AG09309 (cell line): ENCODE measurements at places on chromosomes 16 and 17.

DNA sequence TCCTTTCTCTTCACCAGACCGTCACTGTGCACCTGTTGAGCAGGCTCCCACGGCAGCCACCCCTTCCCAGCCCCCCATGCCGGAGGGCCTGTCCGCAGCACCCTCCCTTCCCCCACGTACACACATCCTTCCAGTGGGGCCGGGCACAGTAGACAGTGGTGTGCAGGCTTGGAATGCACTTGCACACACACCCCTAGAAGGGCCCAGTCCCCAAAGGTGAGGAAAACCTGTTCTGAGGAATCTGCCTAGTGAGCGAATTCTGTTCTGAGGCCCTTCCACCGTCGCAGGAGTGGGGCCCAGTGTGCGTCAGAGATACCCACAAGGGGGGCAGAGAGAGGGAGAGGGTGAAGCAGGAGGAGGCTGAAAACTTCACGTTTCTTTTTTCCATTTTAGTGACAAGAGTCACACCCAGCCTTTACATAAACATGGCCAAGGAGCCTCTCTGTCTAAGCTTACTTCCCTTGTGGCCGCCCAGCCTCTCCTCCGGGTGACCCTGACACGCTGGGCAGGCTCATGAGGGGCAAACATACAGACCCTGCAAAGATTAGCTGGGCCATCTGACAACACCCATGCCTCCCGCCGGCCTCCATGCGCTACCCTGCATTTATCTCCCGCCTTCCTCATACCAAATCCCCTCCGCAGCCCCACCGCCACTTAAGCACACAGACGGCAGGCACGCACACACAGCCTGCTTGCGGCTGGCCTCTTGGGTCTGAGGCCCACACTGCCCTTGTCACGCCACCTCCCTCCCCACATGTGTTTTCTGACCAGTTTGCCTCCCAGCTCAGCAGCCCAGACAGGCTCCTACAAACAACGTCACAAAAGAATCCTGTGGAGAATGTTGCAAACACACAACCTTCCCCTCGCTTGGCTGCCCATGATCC, 1.8 kb downstream of the ZBTB4 start:
- DNase-seq: peak; percentile 86

- DNase-seq: no peak
Measured at GRCh38 chr17:66354981-66355380, 52.6 kb downstream of the PRKCA start.

DNA sequence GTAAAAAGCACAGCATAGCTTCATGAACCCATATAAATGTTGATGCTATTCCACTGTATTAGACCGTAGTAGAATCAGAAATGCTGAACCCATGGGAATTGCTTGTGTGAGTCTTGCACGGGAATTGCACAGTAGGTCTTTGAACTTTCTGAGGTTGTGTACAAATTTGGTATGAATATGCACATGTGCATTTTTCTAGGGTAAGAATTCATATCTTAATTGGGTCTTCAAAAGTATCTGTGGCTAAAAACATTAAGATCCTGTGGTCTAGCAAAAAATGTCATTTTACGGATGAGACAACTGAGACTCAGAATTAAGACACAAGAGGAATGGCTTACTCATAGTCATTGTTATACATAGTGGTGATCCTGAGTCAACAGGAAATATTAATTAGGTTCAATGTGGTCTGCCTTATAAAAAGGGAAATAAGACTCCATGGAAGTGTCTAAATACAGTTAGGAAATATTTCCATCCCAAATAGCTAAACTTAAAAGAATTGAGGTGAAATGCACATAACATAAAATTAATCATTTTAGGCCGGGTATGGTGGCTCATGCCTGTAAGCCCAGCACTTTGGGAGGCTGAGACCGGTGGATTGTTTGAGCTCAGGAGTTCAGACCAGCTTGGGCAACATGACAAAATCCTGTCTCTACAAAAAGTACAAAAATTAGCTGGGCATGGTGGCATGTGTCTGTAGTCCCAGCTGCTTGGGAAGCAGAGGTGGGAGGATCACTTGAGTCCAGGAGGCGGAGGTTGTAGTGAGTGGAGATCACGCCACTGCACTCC, 22.8 kb downstream of the TAOK1 start:
- DNase-seq: peak; percentile 76

DNA sequence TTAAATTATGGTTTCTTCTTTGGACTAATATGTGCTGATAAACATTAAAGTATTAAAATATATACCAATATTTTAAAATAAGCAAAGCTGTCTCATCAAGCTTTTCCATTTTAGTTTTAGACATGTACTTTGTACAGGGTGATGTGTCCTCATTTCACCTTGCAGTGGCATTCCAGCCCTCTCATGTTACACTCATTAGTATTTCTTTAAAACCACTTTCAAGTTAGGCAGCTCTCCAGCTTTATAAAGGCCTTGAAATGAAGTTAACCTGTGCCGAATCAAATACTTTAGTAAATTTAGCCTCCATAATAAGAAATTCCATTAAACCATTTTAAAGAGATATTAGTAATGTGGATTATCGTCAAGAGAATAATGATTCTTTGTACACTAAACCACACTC, 107.6 kb upstream of the HLF start:
- no peak for DNase-seq

- DNase-seq: peak; percentile 44
Measured at GRCh38 chr17:6591599-6592158, 35.3 kb upstream of the PITPNM3 start.

DNA sequence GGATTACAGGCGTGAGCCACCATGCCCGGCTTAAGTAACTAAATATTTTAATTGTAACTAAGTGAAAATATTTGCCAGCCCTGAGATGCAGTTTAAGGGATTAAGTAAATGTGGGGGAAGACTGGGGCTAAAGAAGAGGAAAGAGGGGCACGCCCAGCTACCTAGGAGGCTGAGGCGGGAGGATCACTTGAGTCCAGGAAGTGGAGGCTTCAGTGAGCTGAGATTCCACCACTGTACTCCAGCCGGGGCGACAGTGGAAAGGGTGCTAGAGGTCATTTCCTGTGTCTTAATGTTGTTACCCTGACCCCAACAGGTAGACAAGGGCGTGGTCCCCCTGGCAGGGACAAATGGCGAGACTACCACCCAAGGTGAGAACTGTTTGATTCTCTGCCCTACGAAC, 2.8 kb downstream of the ALDOA start:
- DNase-seq: no peak

DNA sequence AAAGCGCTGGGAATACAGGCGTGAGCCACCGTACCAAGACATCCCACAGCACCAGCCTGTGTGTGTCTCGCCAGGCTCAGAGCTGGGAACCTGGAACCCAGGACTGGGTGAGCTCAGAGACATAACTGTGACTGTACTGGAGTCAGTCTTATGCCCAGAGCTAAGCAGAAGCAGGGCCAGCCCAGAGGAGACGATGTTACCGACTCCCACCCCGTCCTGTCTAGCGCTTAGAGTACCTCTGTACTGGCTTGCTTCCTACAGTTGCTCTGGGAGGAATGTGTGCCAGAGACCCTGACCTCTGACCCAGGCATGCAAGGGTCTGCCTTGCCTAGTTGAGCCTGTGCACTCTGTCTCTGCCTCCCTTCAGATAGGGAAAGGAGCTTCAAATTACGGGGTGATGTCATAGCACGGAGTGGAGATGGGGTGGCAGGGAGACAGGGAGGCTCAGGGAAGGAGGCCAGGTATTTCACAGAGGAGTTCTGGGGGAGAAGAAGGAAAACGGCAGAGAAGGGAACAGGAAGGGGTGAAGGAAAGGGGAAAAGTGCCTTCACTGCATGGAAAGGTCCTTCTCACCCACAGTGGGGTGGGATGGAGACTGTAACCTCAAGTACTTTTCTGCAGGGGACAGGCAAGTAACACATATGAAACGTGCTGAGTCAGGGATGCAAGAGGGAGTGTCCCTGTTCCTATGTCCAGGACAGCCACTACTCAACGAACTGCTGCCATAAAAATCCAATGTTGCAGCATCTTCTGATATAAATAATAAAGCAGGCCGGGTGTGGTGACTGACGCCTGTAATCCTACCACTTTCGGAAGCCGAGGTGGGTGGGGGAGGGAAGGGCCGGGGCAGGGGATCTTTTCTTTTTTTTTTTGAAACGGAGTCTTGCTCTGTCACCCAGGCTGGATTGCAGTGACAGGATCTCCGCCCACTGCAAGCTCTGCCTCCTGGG, 5.8 kb upstream of the ARMC5 start:
- DNase-seq: no peak

- DNase-seq: peak; percentile 14
Measured at GRCh38 chr16:27951489-27952120, 111.9 kb downstream of the GSG1L start.
